ENCODE measurements at places on chromosomes 1 and 21.
A peak's percentile ranks its signal among the peaks of the same experiment; 100 is the strongest.

DNA sequence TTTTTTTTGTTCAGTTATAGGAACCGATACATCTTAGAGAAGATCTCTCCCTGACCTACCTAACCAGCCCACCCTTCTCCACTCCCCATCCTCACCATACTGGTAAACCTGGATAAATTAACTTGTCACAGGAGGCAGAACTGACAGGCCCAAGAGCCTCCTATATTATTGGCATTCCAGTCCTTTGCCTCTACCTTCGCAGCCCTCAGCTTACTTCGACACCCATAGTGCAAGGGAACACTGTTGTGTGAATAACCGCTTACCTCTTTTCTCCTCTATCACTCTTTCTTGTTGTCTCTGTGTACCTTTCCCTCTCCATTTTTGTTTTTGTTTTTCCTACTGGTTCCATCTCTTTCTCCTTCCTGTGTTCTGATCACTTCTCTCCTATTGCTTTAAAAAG is 58.7 kb downstream of the CDC14A start:
- DNase-seq, result no peak

DNA sequence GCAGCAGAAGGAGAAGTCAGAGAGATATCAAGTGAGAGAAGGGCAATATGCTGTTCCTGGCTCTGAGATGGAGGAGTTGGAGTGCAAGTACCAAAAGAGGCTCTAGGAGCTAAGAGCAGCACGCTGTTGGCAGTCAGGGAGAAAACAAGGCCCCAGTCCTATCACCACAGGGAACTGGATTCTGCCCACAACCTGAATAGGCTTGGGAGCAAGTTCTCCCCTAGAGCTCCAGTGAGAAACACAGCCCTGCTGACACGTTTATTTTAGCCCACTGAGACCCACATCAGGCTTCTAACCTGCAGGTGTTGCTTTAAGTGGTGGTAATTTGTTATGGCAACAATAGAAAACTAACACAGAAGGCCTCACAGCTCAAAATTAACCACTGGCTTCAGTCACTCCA is 31.8 kb upstream of the ZNF644 start:
- no peak for DNase-seq

GRCh38 chr1:38929476-38929875 is 12.2 kb downstream of the RHBDL2 start:
- no peak for DNase-seq

DNA sequence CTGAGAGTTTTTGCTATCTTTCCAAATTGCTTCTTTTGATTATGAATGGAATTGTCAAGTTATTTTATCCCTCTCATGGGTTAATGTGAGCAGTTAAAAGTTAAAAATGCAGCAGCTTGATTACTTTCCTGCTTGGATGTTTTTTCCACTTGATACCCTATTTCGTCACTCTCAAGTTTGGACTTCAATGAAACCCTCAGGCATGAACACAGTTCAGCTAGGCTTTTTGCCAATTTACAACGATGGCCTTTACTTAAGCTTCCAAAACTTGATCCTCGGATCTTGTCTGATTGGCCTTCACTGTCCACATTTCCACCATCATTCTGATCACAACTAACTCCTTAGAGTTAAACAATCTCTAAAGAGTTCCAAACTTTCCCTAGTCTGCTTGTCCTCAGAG is 752.4 kb upstream of the PRMT6 start:
- DNase-seq, result no peak

GRCh38 chr1:235416662-235417049 is 49.4 kb downstream of the TBCE start:
- DNase-seq, result no peak

- DNase-seq, result no peak
These were observed 94.6 kb downstream of the ADARB1 start for GRCh38 chr21:45169001-45169400.

- DNase-seq, result peak; percentile 69
These were observed 7.6 kb downstream of the GPA33 start for GRCh38 chr1:167082511-167083027.

GRCh38 chr1:156708218-156708661 is 2.9 kb upstream of the CRABP2 start:
- no peak for DNase-seq

- no peak for DNase-seq
These were observed 123.9 kb downstream of the LHX4 start for GRCh38 chr1:180353945-180354344.

DNA sequence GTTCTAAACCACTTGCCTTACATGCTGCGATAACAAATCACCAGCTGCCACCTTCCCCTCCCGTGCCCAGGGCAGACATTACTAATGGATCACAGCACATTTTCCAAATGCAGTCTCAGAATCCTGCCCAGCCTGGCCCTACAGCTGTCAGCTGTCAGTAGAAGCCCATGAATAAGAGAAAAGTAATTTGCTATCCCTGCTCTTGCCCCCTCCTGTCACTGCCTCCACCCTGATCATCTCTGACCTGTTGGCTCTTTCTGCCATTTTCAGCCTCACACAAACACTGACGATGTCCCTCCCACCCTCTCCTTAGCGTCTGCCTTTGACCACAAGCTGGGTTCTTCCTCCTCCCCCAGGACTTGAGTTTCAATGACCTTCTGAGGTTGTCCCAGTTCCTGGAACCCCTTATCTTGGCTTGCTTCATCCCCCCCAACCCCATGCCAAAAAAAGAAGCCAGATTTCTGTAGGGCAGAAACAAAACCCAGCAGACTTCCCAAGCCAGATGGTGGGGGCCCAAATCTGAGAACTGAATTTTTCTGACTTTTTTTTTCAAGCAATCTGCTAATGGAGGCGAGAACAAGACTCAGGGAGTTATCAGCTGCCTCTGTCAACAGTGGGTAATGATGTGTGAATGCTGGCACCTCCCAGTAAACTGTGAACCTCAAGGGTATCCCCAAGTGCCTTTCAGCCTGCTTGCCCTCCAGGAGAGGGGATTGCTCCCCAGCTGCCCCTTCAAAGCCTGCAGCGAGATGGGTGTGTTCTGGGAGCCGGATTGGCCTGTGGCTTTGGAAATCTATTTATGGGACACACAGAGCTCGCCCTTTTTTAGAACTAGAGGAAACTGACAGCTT is 216.5 kb upstream of the VAMP3 start:
- no peak for DNase-seq

DNA sequence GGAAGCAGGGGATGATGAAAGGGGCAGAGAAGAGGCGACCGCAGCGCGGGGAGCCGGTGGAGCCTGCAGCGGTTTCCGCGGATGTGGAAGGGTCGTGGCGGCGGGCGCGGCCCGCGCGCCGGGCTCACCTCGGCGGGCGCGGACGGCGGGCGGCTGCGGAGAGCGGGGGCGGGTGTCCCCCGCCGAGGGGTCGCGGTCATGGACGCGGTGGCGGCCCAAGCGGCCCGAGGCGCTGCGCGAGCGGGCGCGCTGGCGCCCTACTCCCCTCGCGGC is 572 bp downstream of the LPGAT1 start:
- DNase-seq, result no peak

DNA sequence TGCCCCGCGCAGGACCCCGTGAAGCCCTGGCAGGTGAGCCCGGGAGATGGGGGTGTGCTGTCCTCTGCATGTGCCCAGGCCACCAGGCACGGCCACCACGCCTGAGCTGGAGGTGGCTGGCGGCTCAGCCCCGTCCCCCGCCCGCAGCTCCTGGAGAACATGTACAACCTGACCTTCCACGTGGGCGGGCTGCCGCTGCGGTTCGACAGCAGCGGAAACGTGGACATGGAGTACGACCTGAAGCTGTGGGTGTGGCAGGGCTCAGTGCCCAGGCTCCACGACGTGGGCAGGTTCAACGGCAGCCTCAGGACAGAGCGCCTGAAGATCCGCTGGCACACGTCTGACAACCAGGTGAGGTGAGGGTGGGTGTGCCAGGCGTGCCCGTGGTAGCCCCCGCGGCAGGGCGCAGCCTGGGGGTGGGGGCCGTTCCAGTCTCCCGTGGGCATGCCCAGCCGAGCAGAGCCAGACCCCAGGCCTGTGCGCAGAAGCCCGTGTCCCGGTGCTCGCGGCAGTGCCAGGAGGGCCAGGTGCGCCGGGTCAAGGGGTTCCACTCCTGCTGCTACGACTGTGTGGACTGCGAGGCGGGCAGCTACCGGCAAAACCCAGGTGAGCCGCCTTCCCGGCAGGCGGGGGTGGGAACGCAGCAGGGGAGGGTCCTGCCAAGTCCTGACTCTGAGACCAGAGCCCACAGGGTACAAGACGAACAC is 1.8 kb downstream of the TAS1R3 start:
- no peak for DNase-seq

- no peak for DNase-seq
These were observed 105.9 kb upstream of the CDC42BPA start for GRCh38 chr1:227424159-227424680.

DNA sequence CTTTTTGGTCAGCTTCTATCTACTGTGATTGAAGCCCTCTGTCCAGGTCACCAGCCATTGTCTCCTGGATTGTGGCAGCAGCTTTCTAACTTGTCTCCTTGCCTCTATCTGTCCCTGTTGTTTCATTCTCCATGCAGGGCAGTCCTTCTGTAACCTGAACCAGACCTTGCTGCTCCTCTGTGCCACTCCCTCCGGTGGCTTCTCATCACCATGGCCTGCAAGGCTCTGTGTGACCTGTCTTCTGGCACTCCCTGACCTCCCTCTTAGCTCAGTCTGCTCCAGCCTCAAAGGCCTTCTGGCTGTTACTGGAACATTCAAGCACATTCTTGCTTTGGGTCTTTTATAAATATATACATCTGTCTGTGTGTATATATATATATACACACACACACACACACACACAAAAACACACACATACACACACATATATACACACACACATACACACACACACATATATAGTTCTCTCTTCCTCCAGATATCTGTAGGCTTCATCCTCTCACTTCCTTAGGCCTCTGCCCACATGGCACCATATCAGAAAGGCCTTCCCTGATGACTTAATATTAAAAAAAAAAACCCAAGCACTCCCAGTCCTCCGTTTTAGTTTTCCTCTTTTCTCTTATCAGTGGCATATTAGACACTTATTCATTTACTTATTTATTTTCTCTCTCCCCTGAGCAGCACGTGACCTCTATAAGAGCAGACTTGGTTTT is 21.2 kb upstream of the JUN start:
- DNase-seq, result no peak

DNA sequence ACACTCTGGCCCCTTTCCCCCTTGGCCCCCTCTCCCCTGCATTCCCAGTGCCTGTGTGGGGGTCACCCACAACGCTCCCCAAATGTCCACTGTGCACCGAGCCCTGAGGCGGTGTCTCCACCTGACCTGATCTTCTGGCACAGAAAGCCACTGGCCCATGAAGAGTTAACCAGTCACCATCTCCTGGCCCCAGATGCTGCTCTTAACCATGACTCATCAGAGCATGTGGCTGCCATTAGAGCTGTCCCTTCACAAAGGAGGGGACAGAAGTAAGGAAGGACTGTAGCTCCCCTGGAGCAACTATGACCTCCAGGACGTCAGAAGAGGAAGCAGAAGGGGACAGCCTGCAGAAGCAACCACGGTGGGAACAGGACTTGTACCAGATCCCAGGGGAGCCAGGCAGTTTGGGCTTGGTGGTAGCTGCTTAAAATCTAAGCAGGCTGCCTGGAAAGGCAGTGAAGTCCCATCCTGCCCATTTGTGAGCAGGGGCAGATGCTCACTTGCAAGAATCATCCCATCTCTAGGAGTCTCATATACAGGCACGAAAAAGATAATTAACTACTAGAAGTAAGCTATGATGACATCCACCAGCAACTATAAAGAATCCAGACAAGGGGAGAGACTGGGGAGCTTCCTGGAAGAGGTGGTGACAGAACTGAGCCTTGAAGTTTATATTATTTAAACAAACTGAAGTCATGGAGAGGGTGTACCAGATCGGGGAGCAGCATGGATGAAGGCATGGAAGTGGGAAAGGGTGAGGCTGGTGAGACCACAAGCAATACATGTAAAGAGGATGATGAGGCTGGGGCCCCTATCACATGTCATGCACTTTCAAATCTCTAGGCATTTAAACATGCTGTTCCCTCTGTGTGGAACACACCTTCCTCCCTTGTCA is 1.1 kb upstream of the TTC39A start:
- DNase-seq, result peak; percentile 73

- no peak for DNase-seq
These were observed 72.7 kb downstream of the HUNK start for GRCh38 chr21:31945546-31945945.

- DNase-seq, result peak; percentile 26
These were observed 342.7 kb upstream of the NR5A2 start for GRCh38 chr1:199684686-199685273.

DNA sequence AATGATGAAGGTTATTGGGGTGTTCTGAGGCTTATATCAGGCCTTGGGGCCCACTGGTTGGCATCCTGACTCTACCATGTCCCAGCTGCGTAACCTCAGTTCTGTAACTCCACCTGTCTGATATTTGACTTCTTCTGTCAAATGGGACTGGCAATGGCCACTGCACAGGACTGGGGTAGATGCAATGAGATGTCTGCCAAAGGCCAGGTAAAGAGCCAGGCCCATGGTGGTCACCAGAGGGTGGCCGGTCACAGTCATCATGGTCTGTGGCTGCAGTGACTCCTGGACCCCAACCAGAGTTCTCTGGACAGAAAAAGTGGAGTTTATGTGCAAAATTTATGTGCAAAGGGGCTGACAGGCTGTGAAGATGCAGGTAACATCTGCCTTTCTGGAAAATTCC is 173.3 kb downstream of the PTPRU start:
- no peak for DNase-seq

DNA sequence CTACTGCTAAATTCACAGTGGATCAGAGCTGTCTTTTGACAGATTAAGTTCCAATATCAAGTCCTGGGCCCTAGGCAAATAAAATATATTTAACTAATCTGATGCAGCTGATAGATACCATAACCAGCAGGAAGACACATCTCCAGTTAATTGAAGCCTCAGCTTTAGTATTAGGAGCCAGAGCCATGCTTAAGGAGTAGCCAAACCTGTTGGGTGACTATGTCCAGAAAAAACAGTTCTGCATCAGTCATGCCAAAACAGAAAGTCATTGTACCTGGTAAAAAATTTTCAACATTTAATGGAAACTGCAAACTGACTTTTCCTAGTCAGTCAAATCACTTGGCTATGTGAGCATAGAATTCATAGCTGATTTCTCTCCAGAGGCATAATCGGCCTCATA is 200.5 kb upstream of the RUNX1 start:
- DNase-seq, result no peak

DNA sequence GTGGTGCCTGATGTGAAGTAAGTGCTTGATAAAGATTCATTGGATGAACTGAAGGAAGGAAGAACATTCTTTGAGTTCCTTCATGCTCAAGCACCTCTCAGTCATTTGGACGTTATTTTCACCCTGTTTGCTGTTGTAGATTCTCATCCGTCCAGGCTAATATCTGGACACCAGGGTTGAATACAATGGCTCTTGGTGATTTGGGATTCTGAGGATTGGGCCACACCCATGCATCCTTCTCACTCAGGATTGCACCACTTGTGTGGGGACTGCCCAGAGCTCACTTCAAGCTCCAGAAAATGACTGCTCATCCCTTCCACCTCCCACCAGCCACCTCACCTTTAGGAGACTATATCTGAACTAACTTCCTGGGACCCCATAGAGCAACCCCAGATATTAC is 117.1 kb upstream of the IPO9 start:
- peak; percentile 54 for DNase-seq

All from inflammatory macrophage treated with lipopolysaccharide for 1 hour (primary cell).